ENCODE measurements at places on chromosomes 16 and 17.
A peak's percentile ranks its signal among the peaks of the same experiment; 100 is the strongest.

DNA sequence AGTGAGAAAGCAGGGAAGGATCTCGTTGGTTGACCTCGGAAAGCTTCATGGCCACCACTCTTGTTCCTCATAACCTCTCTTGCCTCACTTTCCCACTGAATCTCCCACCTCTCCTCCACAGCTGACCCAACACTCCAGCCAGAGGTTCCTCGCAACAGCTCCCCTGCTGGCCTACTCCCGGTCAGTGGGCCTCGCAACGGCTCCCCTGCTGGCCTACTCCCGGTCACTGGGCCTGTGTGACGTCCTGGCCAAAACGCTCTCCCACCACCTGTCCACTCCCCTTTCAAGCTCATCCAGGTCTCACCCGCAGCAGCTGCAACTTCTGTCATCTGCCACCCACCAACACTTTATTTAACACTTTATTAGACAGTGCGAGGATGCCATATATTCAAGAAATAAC lies 149.1 kb downstream of the VPS53 start:
- no peak for DNase-seq

- DNase-seq = no peak
Measured at GRCh38 chr16:25317732-25318316, 60.2 kb upstream of the ZKSCAN2 start.

DNA sequence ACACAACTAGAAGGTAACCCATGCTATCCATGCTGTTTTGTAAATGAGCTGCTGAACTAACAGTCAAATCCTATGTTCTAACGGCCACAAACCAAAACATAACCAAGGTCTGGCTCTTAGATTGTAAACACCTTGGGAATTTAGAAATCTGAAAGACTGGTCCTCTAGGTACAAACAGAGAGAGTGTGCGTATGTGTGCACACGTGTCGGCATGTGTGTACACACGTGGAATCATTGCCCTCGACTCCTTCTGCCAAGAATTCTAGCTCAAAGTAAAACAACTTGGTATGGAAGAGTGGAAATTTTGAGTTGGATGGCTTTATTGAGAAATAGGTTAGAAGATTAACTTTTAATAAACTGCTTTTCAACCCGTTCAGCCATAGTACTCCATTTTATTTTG lies 18.1 kb upstream of the GHDC start:
- DNase-seq = no peak

DNA sequence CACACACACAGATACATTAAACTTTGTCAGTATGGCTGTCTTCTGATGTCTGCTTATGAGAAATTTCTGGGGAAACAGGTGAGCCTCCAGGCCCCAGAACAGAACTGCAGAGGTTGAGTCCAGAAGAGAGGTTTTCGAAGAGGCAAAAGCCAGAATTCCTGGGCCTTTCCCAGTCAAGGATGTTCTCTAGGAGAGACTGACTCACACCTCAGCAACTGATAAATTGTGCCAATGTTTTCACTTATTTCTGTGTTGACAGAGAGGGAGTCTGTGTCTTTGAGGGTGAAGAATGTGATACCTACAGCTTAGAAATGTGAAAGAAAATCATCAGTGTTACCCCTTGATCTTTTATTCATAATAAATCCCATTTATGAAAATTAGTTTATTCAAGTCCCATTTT lies 30.3 kb downstream of the LDHD start:
- DNase-seq = no peak

GRCh38 chr17:41049110-41049509 lies 2.0 kb upstream of the KRTAP2-1 start:
- no peak for DNase-seq

- peak; percentile 43 for DNase-seq
Measured at GRCh38 chr17:63961355-63962212, 11.1 kb downstream of the SCN4A start.

GRCh38 chr16:13402601-13403000 lies 501.2 kb downstream of the SHISA9 start:
- DNase-seq = no peak

DNA sequence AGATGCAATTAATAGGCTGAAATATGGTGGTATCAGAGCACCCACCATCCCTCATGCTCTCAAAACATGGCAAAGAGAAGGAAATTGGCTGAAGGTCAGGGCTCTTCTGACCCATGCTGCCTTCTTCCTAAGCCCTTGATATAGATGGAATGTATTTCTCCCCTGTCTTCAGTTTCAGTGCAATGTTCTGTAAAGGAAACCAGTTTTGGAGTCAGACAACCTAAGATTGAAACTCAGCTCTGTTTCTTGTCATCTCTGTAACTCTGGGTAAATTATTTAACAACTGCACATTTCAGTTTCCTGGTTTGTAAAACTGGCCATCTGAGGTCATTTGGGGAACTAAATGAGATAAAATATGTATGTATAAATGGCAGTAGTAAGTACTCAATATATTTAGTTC lies 243.9 kb downstream of the CA10 start:
- no peak for DNase-seq

GRCh38 chr16:85614338-85615013 lies 1.4 kb downstream of the GSE1 start:
- peak; percentile 64 for DNase-seq

DNA sequence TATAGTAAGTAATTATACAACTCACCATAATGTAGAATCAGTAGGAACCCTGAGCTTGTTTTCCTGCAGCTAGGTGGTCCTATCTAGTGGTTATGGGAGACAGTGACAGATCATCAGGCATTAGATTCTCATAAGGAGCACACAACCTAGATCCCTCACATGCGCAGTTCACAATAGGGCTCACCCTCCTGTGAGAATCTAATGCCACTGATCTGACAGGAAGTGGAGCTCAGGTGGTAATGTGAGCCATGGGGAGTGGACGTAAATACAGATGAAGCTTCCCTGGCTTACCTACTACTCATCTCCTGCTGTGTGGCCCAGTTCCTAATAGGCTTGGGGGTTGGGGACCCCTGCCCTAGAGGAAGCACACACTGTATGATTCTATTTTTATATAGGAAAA lies 21.8 kb upstream of the ZNF469 start:
- no peak for DNase-seq

DNA sequence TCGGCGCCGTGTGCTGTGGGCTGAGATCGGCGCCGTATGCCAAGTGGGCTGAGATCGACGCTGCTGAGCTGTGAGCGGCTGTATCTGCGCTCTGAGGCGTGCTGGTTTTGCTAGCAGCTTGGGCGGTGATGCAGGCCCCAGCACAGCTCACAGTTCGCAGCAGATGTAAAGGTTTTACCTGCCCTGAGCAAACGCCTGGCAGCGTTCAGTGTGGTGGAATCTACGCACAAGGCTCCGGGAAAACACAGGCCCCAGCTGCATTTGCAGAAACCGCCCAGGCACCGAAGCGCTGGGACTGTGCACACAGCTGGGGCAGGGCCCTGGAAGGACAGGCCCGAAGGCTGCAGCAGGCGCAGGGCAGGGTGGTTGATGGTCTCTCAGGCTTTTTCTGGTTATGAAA lies 8.0 kb upstream of the ZNF469 start:
- peak; percentile 10 for DNase-seq

GRCh38 chr17:64001091-64001579 lies 3.0 kb downstream of the PRR29 start:
- DNase-seq = no peak

GRCh38 chr17:73292031-73292531 lies 19.7 kb downstream of the CDC42EP4 start:
- peak; percentile 79 for DNase-seq

GRCh38 chr17:82416771-82417170 lies 1.4 kb upstream of the HEXD start:
- no peak for DNase-seq

- no peak for DNase-seq
Measured at GRCh38 chr16:65309354-65309753, 187.5 kb upstream of the CDH11 start.

- DNase-seq = no peak
Measured at GRCh38 chr16:78669994-78670393, 570.5 kb downstream of the WWOX start.

- DNase-seq = no peak
Measured at GRCh38 chr16:22692916-22693637, 120.9 kb upstream of the HS3ST2 start.

DNA sequence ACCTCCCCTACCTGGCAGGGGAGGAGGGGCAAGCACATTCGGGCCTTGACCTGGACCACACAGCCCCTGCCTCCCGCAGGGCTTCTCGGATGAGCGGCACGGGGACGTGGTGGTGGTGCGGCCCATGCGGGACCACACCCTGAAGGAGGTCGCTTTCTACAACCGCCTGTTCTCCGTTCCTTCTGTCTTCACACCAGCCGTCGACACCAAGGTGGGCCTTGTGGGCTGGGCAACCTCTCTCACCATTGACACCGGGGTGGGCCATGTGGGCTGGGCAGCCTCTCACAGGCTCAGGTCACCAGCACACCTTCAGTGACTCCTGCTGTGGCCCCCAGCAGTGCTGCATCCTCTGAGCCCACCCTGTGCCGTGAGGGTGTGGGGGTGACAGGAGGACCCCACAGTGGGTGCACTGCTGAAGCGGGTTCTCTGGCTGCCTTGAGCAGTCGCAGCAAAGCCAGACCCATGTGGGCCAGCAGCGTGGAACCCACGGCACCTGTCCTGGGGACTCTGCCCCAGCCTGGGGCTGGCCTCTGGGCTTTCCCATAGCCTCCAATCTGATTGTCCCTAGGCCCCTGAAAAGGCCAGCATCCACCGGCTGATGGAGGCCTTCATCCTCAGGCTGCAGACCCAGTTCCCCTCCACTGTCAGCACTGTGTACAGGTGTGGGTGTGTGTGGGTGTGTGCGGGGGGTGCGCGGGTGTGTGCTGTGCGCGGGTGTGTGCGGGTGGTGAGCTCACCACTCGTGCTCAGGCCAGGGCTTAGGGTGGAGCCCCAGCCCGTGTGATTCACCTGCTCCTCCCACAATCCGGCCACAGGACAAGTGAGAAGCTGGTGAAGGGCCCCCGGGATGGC lies 7.5 kb downstream of the CTU2 start:
- no peak for DNase-seq

GRCh38 chr17:39270923-39271322 lies 45.2 kb upstream of the STAC2 start:
- no peak for DNase-seq
